ENCODE measurements at places on chromosomes 2 and 18.

DNA sequence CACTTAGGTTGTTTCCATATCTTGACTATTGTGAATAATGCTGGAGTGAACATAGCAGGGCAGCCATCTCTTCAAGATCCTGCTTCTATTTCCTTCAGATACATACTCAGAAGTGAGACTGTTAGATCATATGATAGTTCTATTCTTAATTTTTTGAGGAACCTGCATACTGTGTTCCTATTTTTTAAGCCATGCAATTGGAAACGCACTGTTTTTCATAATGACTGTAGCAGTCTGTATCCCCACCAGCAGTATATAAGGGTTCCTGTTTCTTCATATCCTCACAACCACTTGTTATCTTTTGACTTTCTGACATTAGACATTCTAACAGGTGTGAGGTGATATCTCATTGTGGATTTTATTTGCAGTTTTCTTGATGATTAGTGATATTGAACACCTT, 15.5 kb downstream of the NEURL3 start:
- no peak for DNase-seq

DNA sequence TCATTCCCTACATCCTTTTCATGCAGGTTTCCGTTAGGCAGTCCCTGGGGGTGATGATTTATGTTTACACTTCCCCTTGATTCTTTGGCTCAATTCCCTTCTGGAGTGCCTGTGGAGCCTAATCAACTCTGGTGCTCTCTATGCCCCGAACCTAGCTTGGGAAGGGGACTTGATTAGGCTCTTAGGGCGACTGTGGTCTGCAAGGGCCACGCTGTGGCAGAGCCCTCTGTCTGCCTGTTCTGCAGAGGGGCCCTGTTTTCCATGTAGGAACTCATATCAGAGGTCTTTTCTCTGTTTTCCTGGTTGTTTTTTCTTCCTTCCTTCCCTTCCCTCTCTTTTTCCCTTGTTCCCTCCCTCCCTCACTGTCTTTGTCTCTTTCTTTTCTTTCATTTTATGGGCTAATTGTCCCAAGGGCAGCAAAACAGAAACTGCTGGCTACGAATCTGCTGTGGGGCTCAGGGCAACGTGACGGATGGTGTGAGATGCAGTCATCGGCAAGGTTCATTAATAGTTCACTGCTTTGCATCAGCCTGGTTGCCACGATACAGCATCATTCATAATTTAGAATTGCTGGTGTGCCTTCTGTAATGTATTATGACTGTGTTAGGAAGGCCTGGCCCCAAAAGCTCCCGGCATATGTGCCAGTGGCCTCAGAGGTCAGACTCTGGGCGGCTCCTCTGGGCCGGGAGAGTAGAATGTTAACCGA, 134.5 kb downstream of the NAPG start:
- DNase-seq: no peak

GRCh38 chr2:102412199-102412598, 10.8 kb upstream of the IL18RAP start:
- DNase-seq: no peak

DNA sequence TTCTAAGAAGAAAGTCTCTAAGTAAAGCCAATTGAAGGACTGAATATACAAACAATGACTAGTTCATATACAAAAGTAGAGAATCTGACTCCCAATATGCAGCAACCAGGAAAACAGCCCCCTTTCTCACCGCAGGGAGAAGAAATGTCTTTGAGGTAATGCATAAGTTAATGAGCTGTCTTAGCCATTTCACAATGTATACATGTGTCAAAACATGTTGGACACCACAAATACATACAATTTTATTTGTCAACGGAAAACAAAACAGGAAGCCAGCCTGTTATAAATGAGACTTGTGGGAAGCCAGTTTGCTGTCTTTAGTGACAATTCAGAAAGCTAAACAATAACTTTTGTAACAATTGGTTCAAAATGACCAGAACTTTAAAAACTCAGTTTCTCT, 389.2 kb downstream of the CBLN2 start:
- no peak for DNase-seq

DNA sequence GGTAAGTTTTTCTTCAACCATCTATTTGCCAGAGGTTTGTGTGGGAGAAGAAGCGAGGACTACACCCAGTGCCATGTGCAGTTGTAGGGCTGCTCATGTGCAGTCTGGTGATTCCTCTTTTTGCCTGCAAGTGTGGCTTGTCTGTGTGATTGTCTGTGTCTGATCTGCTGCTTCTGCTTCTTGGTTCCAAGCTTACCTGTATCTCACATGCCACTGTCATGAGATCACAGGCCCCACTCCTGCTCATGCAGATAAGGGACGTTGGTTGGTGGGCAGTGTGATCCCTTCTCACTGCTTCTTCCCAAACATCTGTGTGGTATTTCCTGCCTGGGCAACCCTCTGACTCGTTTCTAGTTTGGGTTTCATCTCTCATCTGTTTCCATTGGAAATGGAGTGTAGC, 27.1 kb downstream of the RRM2 start:
- DNase-seq: no peak

DNA sequence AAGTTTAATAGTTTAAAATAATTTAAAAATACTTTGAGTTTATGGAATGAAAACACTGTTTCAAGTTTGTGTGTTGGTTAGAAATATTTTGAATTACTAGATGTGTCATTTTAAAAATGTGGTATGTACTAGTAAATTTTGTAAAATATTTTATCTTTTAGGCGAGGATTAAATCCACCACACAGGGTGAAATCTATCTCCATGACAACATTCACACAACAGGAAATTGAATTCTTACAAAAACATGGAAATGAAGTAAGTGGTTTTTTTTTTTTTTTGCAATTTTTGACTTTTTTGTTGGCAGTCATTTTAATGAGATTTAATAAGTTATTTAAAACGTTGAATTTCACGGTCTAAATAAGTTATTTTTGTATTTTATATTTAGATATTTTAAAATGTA, 19.4 kb downstream of the AGFG1 start:
- no peak for DNase-seq

GRCh38 chr18:598124-598589, 1.4 kb downstream of the CLUL1 start:
- DNase-seq: no peak

DNA sequence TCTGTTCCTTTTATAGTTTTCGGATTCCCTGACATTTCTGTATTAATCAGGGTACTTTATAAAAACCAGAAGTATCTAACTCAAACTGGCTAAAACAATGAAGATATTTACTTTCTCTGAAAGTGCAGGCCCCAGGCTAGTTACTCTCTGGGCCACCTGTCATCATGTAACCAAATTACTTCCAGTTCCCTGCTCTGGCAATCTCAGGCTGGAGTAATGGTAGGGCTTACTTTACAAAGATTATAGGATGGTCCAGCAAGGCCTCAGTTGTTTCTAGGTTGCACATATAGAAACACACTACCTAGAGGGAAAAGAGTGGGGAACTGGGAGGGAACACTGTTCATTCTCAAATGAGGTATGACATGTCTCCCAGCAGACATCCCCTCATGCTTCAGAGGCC, 74.8 kb downstream of the CHST9 start:
- DNase-seq: no peak

DNA sequence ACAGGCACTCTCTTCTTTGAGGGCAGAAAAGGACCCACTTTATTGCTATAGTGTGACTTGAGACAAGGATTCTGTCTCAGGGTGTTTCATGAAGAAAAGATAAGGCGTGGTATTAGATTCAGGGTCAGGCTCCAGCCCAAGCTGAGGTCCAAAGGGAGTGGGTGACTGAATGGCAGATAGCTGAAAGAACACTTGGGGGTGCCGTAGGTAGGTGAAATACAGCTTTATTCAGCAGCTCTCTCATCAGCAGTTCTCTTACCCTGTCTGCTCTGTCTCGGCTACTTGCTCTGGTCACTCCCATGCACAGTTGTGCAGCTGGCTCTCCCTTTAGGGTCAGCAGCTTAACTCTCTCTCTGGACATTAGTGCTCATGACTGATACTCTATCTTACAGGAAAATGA, 379.9 kb downstream of the LPIN1 start:
- DNase-seq: no peak

- no peak for DNase-seq
Measured at GRCh38 chr2:46800218-46800617, 115.4 kb downstream of the MCFD2 start.

GRCh38 chr2:20042531-20042930, 8.9 kb downstream of the LAPTM4A start:
- no peak for DNase-seq

- DNase-seq: no peak
Measured at GRCh38 chr2:216018709-216019108, 5.4 kb upstream of the MREG start.
